Mesendoderm (in vitro differentiated cells): ENCODE measurements at places on chromosomes 13 and 19.

- no peak for DNase-seq
These were observed 7.3 kb upstream of the CCNE1 start for GRCh38 chr19:29804493-29804892.

- DNase-seq, result no peak
These were observed 1.9 kb downstream of the LTBP4 start for GRCh38 chr19:40603071-40603388.

DNA sequence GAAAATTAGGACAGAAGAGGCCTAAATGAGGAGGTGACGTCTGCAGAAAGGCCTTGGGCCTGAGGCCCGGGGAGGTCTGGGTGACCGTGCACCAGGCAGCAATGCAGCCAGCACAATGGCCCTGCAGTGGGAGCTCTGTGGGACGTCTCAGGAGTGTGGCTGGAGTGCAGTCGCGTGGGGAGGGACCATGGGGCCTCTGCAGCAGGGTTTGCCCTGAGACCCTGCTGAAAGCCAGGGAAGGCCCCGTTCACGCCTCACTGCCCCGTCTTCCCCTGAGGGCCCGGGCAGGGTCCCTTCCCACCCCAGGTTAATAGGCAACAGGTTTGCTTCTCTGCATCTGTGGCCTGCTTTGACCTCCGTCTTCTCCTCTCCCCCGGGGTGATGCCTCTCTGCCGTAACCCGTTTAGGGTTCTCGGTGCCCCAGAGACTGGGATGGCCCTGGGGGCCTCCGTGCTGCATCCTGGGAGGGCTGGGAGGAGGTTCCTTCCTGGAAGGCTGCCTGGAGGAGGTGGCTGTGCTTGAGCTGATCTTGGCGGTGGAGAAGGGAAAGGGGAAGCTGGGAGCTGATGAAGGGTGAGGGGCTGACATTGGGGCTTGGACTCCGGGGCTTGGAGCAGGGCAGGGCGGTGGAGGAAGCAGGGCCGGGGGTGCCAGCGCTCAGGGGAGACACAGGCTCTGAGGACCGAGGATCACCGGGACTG is 9.7 kb downstream of the PALM start:
- DNase-seq, result no peak

DNA sequence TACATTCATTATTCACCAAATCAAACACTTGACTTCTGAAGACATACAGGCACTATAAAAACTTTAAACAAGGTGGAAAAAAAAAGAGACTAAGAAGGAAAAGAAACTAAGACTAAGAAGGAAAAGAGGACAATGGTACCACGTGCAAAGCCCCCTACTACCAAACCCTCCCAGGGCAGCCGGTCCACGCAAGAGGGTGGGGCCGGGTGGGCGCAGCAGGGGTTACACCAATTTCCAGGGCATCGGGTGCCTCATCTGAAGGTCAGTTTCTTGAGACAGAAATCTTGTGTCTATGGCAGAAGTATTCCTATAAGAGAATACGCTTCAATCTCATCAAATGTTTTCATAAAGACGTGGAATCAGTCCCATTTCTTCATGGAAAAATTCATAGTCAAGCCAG is 131.5 kb downstream of the NUFIP1 start:
- no peak for DNase-seq

DNA sequence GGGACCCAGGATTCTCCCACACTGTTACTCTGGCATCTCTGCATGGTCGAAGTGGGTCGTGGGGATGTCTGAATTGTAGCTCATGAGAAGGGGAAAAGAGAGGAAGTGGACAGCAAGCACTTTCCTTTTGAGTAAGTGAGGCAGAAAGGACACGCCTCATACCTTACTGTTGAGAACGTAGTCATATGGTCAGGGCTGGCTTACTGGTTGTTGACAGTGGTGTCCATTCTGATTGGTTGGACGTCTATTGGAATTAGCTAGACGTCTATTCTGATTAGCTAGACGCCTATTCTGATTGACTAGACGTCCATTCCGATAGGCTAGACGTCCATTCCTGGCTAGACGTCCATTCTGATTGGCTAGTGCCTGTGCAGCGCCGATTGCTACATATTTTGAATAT is 12.4 kb downstream of the GRIN2D start:
- DNase-seq, result no peak

GRCh38 chr13:84455143-84455905 is 573.0 kb upstream of the SLITRK1 start:
- peak; percentile 30 for DNase-seq

- DNase-seq, result no peak
These were observed 664.0 kb upstream of the ARGLU1 start for GRCh38 chr13:107231944-107232343.

- no peak for DNase-seq
These were observed 230.2 kb downstream of the TUBA3C start for GRCh38 chr13:18951412-18951811.

DNA sequence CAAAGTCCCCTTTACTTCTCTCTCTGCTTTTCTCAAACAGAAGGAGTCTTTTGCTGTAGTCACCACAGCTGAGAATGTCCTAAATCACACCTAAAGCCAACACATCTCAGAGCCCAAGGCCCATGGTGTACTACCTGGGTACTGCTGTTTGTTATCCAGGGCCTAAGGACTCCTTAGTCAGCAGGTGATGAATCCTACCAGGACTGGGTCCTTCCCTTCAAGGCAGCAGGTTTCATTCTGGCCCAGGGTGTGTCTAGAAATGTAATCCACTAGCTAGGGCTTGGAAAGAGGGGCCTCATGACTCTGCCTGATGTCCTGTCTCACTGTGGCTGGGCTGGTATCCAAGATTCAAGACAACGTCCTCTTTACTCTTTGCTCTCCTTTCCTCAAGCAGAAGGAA is 36.2 kb upstream of the ENOX1 start:
- DNase-seq, result no peak

DNA sequence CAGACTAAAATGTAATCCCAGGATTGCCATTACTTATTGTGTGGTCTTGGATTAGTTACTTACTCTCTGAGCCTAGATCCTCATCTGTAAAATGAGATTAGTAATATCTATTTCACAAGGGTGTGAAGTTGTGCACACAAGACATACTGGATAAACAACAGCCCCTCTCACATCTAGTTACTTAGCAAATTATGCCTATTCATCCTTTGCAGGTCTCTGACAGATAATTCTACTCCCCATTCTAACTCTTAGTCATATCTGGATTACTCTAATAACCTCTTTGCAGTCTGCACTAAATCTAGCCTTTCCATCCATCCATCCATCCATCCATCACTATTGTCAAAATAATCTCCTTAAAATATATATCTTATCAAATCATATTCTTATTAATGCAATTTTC is 12.4 kb downstream of the MTRF1 start:
- DNase-seq, result no peak

GRCh38 chr13:39036212-39036611 is 1.7 kb downstream of the PROSER1 start:
- DNase-seq, result peak; percentile 48

GRCh38 chr13:93889430-93889951 is 590.0 kb downstream of the DCT start:
- no peak for DNase-seq

- DNase-seq, result no peak
These were observed 111.3 kb upstream of the PCDH9 start for GRCh38 chr13:67341406-67341805.

DNA sequence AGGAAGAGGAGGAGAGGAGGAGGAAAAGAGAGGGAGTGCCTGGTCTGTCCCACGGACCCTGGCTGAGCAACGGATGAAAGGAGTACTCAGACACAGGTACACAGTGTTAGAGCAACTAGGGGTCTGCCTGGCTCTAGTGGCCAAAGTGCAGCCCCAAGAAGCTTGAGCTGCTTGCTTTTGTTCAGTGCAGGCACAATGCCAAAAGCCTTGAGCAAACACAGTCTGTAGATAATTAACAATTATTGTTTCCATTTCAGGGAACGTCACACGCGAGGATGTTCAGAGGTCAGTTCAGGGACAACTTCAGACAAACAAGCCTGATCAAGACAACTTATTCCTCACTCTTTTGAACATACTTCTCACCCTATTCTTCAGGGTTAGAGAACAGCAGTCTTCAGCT is 32.2 kb upstream of the ZNF726 start:
- DNase-seq, result no peak

DNA sequence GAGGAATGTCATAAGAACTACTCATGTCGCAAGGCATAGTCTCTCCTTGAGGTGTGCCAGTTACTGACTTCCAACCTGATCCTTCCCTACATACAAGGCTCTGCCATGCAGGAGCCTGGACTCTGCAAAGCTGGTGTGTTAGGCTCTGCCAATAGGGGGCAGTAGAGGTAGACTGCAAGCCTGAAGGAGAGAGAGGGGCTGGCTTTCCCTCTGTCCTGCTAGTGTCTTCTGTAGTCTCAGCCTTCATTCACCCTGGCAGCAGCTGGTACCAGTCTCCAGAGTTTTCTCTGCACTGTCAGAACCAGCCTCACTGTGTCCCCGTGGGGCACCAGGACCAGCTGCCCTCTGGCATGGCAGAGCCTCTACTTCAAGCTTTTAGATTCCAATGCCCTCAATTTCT is 14.5 kb downstream of the SHISA2 start:
- DNase-seq, result peak; percentile 84

GRCh38 chr19:33094436-33095067 is 13.6 kb downstream of the GPATCH1 start:
- DNase-seq, result no peak

DNA sequence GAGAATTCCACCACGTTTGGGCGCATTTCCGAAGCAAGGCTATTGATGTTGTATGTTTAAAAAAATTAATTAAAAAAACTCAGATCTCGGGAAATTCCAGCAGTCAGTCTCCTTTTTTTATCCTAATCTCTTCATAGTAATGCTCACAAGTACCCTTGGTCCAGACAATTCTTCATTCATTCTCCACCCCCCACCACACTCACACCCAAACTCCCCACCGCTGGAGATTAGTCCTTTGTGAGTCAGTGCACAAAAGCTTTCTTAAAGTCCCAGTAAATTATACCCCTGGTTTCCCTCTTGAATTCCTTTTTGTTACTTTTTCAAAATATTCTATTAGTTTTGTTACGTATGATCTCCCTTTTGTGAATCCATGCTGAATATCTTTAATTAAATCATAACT is 274.6 kb downstream of the ZNF536 start:
- no peak for DNase-seq

- DNase-seq, result no peak
These were observed 8.9 kb downstream of the CEBPA start for GRCh38 chr19:33293255-33294057.

DNA sequence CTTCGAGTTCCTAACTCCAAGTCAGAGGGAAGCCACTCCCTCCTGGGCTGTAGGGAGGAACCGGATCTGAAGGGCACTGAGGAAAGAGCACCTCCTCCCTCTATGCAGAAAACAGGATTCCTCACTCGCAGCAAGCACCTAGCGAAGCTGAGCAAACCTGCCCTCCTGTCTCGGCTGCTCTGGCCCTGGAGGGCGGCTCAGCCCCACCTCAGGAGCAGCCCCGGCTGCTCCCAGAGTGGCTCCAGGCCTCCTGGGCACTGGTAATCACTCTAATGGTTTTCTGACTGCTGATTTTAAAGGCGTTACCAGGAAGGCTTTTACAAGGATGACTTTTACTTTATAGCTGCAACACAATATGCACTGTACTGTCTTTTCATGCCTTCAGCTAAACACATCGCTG is 312.5 kb downstream of the TEX29 start:
- peak; percentile 88 for DNase-seq

DNA sequence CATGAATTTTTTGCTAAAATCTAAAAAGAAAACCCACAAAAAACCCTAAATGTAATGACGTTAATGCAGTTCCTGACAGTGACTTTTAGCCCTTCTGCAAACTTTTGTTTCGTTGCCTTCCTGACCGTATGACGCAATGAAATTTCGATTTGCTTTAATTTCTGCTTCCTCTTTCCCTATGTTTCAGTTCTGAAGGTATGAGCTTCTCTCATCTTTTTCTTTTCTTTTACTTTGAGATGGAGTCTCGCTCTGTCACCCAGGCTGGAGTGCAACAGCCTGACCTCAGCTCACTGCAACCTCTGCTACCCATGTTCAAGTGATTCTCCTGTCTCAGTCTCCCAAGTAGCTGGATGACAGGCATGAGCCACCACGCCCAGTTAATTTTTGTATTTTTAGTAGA is 6.1 kb upstream of the LILRA5 start:
- DNase-seq, result no peak

DNA sequence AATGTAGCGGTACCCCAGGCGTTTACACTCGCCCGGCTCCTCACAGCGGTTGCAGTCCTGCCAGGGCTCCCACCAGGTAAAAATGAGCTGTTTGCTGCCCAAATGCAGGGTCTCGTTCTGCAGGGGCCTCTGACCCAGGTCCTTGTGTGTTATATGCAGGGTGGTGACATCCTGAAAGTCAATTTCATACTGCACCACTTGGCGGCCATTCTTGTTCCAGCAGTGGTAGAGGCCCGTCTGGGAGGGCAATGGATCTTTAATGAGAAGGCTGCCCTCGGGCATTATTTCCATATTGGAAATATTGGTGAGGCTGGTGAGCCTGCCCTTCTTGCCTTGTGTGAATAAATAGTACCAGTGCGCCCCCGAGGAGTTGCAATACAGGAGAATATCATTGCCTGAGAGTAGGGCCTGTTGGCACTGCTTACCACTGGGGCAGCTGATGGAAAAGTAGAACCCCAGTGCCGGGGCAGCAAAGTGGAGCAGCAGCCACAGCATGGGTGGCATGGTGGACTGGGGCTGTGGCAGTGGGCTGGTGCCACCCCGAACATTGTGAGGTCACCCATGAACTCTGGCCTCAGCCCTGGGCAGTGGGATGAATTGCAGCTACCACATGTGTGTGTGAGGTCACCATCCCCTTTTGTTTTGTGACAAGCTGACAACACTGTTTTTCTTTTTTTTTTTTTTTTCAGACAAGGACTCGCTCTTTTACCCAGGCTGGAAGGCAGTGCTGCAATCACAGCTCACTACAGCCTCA is at the start of gene FAM187B:
FAM187B (minus strand) TSS at position 563 of the 754 bp plus-strand sequence; CDS start at position 504, 59 bp downstream.
- no peak for DNase-seq
